ENCODE measurements at places on chromosomes 3 and 15.
A peak's percentile ranks its signal among the peaks of the same experiment; 100 is the strongest.

DNA sequence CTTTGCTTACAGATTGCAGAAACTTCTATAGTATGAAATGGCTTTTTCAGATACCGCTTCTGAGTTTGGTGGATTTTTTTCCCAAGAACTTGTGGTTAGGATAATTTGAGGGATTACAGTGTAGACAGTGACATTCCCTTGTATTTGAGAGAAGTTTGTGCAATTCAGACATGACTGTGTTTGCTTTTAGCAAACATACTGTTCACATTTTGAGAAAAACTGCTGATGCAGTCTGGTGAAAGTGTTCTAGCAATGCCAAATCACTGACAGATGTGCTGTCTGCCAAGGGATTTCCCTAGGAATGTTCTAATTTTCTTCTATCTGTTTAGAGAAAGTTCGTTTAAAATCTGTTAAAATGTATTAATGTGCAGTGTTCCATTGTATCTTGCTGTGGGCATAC lies 652.6 kb downstream of the FHIT start:
- no peak for DNase-seq

DNA sequence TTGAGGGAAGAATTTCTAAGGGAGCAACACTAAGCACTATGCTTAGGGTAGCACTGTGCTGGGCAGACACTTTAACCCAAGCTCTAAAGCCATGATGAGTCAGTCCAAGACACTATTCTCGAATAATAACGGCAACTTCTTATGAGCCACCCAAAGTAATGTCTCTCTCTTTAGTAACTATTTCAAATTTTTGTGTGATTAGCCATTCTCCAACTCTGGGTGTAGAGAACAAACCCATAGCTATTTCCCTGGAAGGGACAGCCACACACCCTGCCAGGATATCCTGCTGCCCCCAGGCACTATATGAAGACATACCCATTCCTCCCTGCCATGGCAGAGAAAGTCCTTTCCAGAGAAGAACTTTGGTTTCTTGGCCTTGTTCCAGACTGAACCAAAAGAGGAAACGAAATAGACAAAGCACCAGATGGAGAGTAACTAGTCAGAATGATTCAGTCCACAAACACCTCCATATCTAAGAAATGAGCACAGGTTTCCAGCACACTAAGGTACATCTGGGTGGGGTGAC lies 384.9 kb upstream of the THBS1 start:
- no peak for DNase-seq

- DNase-seq = peak; percentile 9
These were observed 401 bp downstream of the SEC11A start for GRCh38 chr15:84715441-84716035.

- DNase-seq = no peak
These were observed 73.5 kb downstream of the GOLGA8G start for GRCh38 chr15:28459279-28459678.

DNA sequence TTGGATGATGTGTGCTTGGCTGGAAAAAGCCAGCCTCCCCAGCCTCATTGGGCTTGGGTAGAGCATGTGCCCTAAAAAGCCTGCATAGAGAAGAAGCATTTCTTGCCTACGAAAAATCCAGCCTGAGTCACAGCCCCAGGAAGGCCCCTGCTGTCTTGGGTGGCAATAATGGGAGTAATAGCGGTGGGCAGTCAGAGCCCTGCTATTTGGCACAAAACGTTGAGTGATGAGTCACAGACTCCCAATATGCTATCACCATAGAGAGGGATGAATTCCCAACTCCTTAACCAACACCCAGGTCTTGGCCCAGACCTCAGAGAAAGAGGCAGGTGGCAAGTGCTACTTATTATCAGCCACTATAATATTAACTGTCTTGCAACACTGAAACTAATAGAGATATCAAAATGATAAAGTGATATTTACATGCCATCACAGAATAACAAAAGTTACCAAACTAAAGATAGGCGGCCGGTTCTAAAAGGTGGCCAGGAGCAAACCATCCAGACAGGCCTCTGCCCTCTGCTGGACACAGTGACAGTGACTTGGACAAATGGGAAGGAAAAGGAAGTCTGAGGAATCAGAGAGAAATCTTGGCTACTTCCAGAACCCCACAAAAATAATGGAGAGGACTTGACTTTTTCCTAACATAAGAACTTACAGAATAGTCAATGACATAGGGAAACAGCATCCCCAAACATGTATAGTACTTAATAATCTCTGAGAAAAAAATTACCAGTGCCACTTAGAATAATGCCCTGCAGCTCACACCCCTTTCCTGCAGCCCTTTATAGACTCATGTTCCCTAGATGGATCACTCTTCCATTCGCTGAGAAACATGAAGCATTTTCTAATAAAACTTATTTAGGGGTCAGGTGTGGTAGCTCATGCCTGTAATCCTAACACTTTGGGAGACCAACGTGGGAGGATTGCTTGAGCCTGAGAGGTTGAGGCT lies 51.9 kb upstream of the MUC13 start:
- peak; percentile 16 for DNase-seq

- DNase-seq = no peak
These were observed 22.4 kb upstream of the MTHFS start for GRCh38 chr15:79919090-79919748.

GRCh38 chr3:106447723-106448301 lies 579.0 kb upstream of the CBLB start:
- DNase-seq = no peak

- peak; percentile 18 for DNase-seq
These were observed 171.1 kb downstream of the KCNAB1 start for GRCh38 chr3:156291272-156292123.

DNA sequence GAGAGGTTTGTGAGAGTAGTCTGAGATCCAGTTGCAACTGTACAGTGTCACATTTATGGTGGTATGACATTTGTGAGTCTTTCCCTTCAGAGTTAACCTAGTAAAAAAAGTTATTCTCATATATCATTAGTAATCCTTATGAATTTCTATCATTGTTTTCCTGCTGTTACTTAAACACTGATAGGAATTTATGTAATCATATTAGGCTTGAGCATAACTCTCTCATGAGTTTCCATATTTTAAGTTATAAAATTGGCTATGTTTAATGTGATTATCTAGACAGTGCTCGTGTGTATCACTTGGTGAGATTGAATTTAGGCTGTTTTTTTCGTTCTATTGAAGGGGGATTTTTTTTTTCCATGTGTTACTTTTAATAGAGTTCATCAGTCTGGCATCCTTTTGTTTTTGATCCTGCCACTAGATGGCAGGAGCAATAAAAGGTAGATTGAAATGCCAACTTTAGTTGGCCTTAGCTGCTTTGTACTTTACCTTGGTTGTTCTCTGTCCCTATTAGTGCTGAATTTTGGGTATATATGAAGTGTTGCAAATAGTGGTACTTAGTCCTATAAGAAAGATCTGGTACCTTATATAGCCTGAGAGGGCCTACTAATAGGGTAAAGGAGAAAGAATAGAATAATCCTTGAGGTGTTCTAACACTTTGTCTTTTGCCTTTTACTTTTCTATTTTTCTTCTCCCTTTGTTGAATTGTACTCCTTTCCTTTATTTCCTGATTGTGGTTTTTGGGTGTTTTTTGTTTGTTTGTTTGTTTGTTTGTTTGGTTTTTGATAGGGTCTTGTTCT lies 17.9 kb downstream of the STT3B start:
- DNase-seq = no peak

- DNase-seq = no peak
These were observed 375.8 kb downstream of the GAP43 start for GRCh38 chr3:115999001-115999585.

GRCh38 chr15:66101715-66102395 lies 151.7 kb downstream of the MEGF11 start:
- DNase-seq = no peak

- no peak for DNase-seq
These were observed 521.5 kb downstream of the RSL24D1 start for GRCh38 chr15:54675241-54675640.

GRCh38 chr15:68277131-68277602 lies 378 bp upstream of the FEM1B start:
- DNase-seq = no peak

DNA sequence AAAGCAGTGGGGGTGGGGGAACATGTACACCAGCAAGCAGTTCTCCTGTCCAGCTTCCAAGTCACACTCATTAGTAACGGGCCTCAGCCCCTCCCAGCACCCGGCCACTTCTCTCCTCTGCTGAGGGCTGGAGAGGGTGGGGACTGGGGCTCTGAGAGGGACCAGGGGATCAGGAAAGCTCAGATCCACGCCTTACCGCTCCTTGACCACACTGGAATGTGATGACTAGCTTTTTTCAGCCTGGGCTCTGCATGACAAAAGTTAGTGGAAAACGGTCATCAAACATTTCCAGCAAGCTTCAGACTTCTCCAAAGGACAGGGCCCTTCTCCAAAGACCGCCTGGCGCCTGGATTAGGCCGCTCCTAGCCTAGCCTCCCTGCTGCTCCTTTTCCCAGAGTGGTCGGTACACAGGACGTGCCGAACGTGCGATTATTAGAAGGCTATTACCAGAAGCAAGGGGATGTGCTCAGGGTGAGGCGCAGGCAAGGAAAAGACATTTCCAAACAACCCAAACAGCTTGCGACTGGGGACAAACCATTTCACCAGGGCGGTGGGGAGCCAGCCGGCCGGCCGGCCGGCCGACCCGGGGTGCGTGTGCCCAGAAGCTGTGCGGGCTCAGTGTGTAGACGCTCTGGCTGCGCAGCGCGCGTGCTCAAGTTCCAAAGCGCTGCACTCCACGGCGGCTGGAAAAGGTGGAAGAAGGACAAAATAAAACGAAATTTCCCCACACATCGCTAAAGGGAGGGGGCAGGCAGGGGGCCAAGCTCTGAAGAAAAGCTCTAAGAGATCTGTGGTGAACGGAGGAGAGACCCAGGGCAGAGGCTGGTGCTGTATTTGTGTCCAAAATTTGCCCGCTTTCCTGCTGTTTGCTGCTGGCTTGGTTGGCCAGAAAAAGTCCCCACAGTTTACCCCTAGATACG lies 51.0 kb upstream of the SSR3 start:
- peak; percentile 24 for DNase-seq

GRCh38 chr3:89025185-89025584 lies 82.2 kb upstream of the EPHA3 start:
- no peak for DNase-seq

GRCh38 chr3:44104668-44105321 lies 136.9 kb upstream of the TOPAZ1 start:
- no peak for DNase-seq

DNA sequence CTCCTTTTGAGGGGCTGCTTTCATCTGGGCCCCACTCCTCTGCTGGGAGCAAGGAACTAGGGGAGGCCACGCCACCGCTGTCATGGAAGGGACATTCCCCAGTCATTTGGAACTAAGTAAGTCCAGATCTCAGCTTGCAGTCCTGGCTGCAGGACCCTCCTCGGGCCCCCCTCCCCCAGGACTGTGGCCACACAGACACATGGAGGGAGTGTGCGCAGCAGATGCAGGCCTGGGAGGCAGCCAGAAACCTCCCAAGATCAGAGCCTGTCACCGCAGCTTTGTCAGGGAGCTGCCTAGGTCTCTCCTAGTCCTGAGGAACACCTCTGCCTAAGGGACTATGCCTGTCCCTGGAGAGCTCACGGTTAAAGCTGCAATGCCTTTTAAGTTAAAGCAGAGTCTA lies 7.3 kb upstream of the SEMA3F start:
- DNase-seq = no peak

DNA sequence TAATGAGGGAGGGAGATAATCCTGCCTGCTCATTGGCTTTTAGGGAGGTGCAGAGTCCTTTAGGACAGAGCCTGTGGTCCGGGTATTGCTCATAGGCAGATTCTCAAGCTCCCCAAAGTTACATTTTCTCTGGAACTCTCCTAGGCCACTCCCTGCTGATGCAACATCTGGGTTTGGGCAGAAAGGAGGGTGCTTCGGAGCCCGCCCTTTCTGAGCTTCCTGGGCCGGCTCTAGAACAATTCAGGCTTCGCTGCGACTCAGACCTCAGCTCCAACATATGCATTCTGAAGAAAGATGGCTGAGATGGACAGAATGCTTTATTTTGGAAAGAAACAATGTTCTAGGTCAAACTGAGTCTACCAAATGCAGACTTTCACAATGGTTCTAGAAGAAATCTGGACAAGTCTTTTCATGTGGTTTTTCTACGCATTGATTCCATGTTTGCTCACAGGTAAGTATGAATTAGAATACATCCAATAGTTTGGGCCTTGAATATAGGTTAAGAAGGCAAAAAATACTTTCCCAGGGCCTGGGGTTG lies at the start of gene IL20RB:
Gene IL20RB (plus strand): TSS at position 233 of the 538 bp plus-strand sequence. CDS start 131 bp downstream, at position 364.
- no peak for DNase-seq

GRCh38 chr3:46010519-46011113 lies 15.0 kb upstream of the FYCO1 start:
- no peak for DNase-seq

- DNase-seq = no peak
These were observed 28.8 kb downstream of the CD47 start for GRCh38 chr3:108062051-108062450.

DNA sequence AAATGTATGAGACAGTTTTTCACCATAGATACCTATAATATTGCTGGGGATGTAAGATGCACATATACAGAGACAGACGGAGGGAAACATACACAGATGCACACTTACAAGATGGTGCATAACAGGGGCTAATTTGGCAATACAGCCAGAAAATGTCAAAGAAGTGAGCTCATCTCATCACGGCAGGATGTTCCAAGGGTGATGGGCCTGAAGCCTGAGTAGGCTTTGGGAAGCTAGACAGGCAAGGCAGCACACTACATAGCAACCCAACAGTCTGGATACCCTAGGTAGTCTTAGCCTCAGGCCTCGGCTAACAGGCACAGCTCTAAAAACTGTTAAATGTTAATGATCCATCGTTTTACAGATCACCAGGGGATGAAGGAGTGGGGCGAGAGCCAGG lies 148.5 kb downstream of the OSBPL10 start:
- DNase-seq = no peak

DNA sequence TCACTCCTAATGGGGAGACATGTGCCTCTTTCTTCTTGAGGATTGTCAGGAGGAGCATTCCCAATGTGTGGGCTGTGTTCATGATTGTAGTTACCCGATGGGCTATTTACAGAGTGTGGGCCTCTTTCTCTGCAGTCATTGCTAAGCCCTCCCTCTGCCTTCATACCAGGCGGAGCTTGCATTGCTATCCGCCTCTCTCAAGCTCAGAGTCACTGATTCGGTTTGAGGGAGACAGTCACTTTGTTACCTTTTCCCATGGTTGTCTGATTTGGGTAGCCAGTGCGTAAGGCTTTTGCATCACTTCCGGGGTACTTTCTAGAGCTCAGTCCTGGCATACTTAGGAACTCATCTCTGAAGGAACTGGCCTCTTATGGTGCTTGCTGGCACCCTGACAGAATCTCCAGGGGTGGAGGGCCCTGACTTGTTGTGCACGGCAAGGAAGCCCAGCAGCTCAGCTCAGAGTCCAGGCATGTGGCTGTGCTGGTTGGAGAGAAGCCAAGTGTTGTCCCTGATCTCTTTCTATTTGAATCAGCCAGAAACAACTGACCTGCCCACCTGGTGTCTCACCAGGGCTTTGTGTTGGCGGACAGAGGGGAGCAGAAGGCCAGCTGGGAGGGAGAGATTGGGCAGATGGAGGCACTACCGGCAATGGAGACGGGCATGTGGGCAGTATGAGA lies 79.8 kb downstream of the EPHB1 start:
- DNase-seq = no peak

GRCh38 chr3:36904641-36905040 lies 40.2 kb downstream of the TRANK1 start:
- DNase-seq = no peak

GRCh38 chr3:128443771-128444170 lies 22.9 kb downstream of the DNAJB8 start:
- no peak for DNase-seq
